ENCODE measurements at places on chromosomes 16 and 17. TPM values are rescaled to one million over a fixed set of nuclear protein-coding genes. Genes with fewer than 3 reads are reported as not detected.

- H3K27me3 ChIP-seq = no peaks in the 10 kb centered on the region
- H3K4me3 ChIP-seq = no peak overlapping the region
- H3K36me3 ChIP-seq = no peaks in the 10 kb centered on the region
- no peak overlapping the region for H3K27ac ChIP-seq
Observed at GRCh38 chr16:77064037-77064436, 127.0 kb upstream of the MON1B start.

Gene TSPOAP1
- total RNA-seq = 0.60 TPM

- DNase-seq = no peak
- no peaks in the 10 kb centered on the region for H3K4me1 ChIP-seq
- H3K27me3 ChIP-seq = no peaks in the 10 kb centered on the region
- H3K4me3 ChIP-seq = no peak overlapping the region
- H3K27ac ChIP-seq = no peak overlapping the region
Observed at GRCh38 chr17:53896047-53896446, 73.3 kb downstream of the KIF2B start.

DNA sequence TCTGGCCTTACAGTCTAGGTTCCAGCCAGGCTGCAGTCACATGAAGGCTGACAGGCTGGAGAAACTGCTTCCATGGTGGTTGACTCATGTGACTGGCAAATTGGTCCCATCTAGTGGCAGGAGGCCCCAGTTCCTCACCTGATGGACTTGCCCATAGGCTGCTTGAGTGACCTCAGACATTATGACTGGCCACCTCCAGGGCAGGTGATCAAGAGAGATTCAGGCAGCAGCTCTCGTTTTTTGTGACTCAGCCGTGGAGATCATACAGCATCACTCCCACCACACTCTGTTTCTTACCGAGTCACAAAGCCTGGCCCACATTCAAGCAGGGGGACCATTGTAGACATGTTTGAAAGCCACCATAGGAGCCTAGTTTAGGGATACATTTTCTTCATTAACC lies 34.5 kb downstream of the SIAH1 start:
- H3K4me1 ChIP-seq = no peaks in the 10 kb centered on the region
- no peak overlapping the region for H3K4me3 ChIP-seq
- H3K36me3 ChIP-seq = peaks cover 27% of the 10 kb centered on the region
- H3K27ac ChIP-seq = no peak overlapping the region

GRCh38 chr17:43125133-43125966 lies at the start of gene BRCA1:
Gene BRCA1, minus strand, starts transcription at chr17:43125364. Its CDS starts 1,268 bp downstream, at chr17:43124096.
- H3K27me3 ChIP-seq = no peaks in the 10 kb centered on the region
- peak within 1 kb of the TSS; percentile 87 for H3K4me3 ChIP-seq

DNA sequence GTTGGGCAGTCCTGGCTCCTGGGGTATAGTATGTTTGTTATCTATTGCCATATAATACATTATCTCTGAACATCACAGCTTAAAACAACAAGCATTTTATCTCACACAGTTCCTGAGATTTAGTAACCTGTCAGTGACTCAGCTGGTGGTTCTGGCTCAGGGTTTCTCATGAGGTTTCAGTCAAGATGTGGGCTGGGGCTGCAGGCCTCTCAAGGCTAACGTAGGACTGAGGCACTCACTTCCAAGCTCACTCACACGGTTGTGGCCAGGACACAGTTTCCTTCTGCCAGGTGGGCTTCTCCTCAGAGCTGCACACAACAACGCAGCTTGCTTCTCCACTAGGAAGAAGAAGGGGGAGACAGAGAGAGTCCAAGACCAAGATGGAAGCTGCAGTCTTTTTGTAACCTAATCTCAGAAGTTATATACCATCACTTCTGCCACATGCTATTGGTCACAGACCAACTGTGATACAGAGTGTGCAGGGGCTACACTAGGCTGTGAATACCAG lies 10.3 kb upstream of the MED13 start:
- peak; percentile 91 for DNase-seq
- no peaks in the 10 kb centered on the region for H3K36me3 ChIP-seq
- H3K27ac ChIP-seq = no peak overlapping the region

- peaks cover 8% of the 10 kb centered on the region for H3K4me1 ChIP-seq
- no peak overlapping the region for H3K4me3 ChIP-seq
- H3K27me3 ChIP-seq = no peaks in the 10 kb centered on the region
Observed at GRCh38 chr17:7323731-7324437, 5.3 kb downstream of the NEURL4 start.

GRCh38 chr17:40033339-40033738 lies 18.1 kb downstream of the CSF3 start:
- no peak for DNase-seq
- no peaks in the 10 kb centered on the region for H3K27me3 ChIP-seq
- H3K27ac ChIP-seq = no peak overlapping the region
- no peak overlapping the region for H3K4me3 ChIP-seq

GRCh38 chr17:48335858-48336500 lies 94.0 kb downstream of the SKAP1 start:
- H3K4me1 ChIP-seq = no peaks in the 10 kb centered on the region
- no peak overlapping the region for H3K4me3 ChIP-seq

Gene IRF8
- 0.41 TPM for total RNA-seq

GRCh38 chr17:61431594-61432311 lies 20.5 kb upstream of the TBX4 start:
- H3K27ac ChIP-seq = no peak overlapping the region
- H3K36me3 ChIP-seq = no peaks in the 10 kb centered on the region
- no peak for DNase-seq
- H3K4me3 ChIP-seq = no peak overlapping the region

DNA sequence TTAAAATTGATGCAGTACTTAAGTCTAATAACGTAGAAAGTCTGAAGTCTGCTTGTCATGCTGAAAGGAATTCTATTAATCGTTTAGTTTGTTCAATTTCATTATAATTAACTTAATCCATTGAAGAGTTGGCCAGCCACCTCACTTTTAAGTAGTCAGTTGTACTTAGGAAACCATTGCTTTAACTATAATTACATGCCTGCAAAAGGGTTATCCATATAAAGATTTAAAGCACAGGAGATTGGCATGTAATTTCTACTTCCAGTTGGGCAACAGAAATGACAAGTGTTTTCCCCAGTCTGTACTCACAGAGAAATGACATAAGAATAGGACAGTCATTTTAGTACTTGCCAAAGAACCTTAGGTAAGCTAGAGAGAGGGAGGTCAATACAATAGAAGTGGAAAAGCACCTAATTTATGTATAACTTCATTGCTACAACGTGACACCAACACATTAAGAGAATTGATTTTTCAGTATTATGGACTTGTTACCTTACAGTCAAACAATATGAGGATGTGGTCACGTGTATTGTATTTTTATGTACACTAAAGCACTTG lies 3.7 kb upstream of the USP32 start:
- peaks cover 4% of the 10 kb centered on the region for H3K4me1 ChIP-seq
- DNase-seq = no peak
- H3K4me3 ChIP-seq = no peak overlapping the region
- no peak overlapping the region for H3K27ac ChIP-seq
- no peaks in the 10 kb centered on the region for H3K27me3 ChIP-seq

DNA sequence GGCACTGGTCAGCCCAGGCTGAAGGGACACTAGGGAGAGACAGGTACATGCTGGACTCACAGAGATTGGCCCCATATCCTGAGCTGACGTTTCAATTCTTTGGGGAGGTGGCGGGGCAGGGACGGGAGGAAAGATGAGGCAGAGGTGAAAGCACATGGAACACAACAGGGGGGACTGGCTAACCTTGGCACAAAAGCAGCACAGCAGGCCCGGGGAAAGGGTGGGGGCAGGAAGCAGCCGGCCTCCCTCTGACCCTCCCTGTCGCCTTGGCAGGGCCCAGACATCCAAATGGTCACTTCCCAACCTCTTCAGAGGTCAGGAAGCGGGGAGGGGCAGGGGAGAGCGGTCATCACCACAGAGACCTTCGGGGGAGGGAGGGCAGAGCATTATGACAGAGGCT lies 6.6 kb downstream of the VAT1 start:
- no peak overlapping the region for H3K27ac ChIP-seq
- H3K36me3 ChIP-seq = peaks cover 8% of the 10 kb centered on the region
- H3K4me1 ChIP-seq = peaks cover 15% of the 10 kb centered on the region
- H3K27me3 ChIP-seq = no peaks in the 10 kb centered on the region
- no peak for DNase-seq
- H3K4me3 ChIP-seq = no peak overlapping the region
